ENCODE measurements at places on chromosomes 7 and 10.

DNA sequence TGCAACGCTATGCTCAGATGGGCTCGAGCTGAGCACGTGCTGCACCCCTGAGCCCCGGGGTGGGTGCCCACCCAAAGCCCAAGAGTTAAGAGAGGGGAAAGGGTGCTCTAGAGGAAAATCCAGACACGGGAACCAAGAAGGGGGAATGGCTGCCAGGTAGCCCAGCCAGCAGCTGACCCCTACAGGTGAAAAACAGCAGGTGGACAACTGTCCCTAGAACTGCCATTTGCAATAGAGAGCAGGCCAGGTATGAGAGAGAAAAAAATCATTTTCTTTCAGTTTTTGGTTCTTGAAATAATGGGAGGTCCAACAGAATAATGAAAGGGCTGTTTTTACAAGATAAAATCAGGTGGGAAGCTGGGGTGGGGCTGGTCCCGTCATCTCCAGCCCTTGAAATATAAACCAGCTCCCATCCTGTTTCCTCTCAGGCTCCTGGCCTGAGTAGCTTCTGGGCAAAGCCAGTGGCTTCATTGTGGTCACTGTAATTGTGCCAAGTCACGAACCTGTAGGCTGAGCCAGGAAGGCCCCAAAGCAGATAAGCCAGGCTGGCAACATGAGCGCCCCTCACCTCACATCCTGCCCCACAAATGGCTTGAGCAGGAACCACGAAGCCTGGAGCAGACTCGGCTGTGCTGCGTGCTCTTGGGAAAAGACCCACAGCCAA, 257.8 kb downstream of the SNX10 start:
- H3K27ac ChIP-seq = no peak overlapping the region
- no peak for DNase-seq
- no peaks in the 10 kb centered on the region for H3K4me1 ChIP-seq
- H3K36me3 ChIP-seq = no peaks in the 10 kb centered on the region
- H3K27me3 ChIP-seq = peaks cover 9% of the 10 kb centered on the region

DNA sequence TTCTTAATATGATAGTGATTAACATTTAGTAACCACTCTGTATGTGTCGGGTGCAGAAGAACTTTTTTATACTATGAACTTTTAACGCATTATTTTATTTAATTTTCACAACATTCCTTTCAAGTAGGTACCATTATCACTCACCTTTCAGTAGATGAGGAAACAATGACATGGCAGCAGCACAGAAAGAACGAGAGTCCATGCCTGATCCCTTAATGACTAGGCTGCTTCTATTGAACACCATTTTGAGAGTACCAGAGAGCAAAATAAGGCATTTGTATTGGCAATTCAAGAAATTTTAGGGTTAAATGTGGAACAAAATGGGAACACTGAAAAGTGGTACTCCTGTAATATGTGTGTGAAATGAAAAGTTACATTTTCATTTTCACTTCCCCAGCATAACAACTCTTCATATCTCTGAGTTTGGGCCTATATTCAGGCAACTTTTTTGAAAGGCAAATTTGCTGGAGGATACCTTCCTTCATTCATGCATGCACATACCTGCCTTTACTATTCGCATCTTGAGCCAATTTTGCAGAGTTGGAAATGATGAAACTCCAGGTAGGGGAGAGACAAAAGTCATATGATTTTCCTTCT, 12.8 kb downstream of the LRRN3 start:
- no peaks in the 10 kb centered on the region for H3K4me1 ChIP-seq
- no peaks in the 10 kb centered on the region for H3K36me3 ChIP-seq
- no peak for DNase-seq

- no peak overlapping the region for H3K4me3 ChIP-seq
- H3K27ac ChIP-seq = no peak overlapping the region
- no peak for DNase-seq
These were observed 33.5 kb upstream of the ADAM12 start for GRCh38 chr10:126421756-126422256.

GRCh38 chr10:63416376-63416775, 49.4 kb downstream of the JMJD1C start:
- no peaks in the 10 kb centered on the region for H3K36me3 ChIP-seq
- H3K4me3 ChIP-seq = no peak overlapping the region
- H3K27me3 ChIP-seq = no peaks in the 10 kb centered on the region
- no peaks in the 10 kb centered on the region for H3K4me1 ChIP-seq

DNA sequence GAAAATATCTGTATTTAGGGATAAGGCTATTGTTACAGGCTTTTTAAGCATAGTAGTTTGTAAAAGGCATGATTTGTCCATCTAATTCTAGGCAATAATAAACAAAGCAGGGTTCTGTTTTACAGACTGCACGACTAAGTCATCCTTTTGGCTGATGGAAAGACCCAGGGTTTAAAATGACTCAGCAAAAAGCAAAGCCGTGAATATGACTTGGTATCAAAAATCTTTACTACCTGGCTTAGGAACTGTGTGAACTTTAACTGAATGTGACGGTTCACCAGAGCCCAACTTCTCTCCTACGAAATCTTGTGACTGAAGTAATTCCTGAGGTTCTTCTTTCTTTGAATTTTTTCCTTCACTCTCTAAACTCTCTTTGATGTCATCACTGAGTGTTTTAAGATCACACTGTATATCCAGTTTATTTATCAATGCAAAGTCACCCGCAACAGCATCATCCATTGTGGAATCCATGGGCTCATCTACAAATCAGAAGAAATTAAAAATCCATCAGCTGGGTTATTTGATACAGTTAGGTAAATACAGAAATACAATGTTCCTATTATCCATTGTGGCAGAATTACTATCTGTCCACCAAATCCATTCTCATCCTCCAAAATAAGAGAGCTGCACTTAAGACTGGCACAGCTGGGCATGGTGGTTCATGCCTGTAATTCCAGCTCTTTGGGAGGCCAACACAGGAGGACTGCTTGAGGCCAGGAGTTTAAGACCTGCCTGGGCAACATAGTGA, 17.0 kb downstream of the ATE1 start:
- peaks cover 42% of the 10 kb centered on the region for H3K36me3 ChIP-seq
- H3K4me1 ChIP-seq = no peaks in the 10 kb centered on the region
- H3K27ac ChIP-seq = no peak overlapping the region
- DNase-seq = no peak
- no peaks in the 10 kb centered on the region for H3K27me3 ChIP-seq
- no peak overlapping the region for H3K4me3 ChIP-seq

DNA sequence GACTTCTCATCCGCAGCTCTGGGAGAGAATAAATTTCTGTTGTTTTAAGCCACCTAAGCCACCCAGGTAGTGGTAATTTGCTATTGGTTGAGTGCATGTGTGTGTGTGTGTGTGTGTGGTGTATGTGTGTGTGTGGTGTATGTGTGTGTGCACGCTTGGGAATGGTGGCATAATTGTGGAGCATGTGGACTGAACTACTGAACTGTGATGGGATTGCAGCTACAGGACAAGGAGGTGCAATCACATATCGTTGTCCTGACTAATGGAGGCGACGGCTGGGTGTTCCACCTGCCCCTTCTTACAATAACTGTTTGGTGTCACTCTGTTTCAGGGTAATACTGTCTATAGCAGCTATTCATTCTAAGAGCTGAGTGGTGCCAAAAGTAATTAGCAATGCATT, 448.7 kb upstream of the PFKP start:
- no peaks in the 10 kb centered on the region for H3K4me1 ChIP-seq
- H3K4me3 ChIP-seq = no peak overlapping the region
- no peaks in the 10 kb centered on the region for H3K27me3 ChIP-seq
- H3K36me3 ChIP-seq = no peaks in the 10 kb centered on the region

GRCh38 chr7:2180081-2180480, 52.7 kb downstream of the MAD1L1 start:
- no peak overlapping the region for H3K4me3 ChIP-seq
- DNase-seq = no peak
- H3K36me3 ChIP-seq = no peaks in the 10 kb centered on the region
- no peak overlapping the region for H3K27ac ChIP-seq

GRCh38 chr10:8112230-8112905, 57.9 kb downstream of the GATA3 start:
- no peak overlapping the region for H3K27ac ChIP-seq
- H3K36me3 ChIP-seq = no peaks in the 10 kb centered on the region
